Stimulated activated naive CD4-positive, alpha-beta T cell (primary cell): ENCODE measurements at places on chromosomes 12 and 14.

DNA sequence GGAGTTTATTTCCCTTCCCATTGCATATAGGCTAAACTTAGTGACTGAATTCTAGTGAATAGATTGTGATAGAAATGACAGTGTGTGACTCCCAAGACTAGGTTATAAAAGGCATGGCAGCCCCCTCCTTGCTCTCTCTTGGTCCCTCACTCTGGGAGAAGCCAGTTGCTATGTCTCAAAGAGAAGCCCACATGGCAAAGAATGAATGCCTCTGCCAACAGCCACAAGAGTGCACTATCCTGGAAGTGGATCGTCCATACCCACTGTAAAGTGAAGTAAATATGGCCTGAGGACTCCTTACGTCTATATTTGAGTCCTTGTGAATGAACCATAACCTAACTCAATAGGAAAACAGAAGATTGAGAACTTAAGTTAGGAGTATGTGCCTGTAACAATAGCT, 35.4 kb upstream of the HMGA2 start:
- no peak for DNase-seq

GRCh38 chr12:124827588-124828184, 36.0 kb downstream of the SCARB1 start:
- no peak for DNase-seq

- DNase-seq, result no peak
These were observed 25.5 kb downstream of the CLECL1 start for GRCh38 chr12:9707356-9707755.

DNA sequence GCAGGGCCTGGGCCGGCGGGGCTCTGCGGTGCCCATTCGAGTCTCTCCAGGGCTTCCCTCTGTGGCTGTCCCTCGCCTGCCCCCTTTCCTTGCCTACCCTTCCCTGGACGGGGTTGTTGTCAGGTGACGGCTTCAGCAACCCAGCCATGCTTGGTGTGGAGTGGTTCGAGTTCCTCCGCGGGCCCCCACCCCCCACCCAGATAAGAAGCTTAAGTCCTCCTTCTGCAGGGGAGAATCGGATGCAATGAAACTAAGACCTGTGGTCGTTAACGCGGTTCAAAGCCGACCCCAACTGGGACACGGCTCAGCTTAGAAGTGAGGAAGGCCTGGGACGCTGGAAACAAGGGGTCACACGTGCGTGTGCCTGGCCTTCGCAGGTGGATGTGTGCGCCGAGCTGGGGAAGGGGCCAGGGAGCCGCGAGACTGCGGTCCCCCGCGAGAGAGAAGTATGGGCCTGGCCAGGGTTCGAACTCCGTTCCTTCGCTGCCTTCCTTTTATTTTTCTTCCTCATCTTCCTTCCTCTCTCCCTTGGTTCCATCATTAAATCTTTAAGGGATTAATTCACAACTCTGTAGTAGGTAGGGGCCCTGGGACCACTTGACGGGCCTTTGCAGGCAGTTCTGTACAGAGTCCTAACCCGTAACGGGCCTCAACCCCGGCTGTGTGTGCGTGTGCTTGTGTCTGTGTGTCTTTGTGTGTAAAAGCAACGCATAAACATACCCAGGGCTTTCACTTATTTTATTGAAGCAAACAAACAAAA, 3.5 kb downstream of the TTC6 start:
- no peak for DNase-seq

DNA sequence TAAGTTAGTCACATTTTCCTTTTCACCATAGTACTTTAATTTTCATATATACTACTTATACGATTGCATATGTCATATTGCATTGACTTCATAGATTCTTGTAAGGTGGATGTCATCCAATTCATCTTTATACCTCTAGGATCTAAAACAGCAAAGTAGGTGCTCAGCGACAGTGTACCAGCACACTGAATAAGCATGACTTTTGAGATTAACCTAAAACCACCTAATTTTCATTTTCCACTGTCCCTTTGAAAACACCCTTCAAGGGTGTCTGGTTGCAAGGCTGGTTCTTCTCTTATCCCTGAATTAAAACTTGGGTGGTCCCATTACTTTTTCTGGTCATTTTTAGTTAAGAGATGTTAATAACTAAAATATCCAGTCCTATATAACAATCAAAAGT, 4.4 kb downstream of the GPR19 start:
- DNase-seq, result no peak

- no peak for DNase-seq
These were observed 112.2 kb downstream of the SMOC1 start for GRCh38 chr14:69991422-69991821.

DNA sequence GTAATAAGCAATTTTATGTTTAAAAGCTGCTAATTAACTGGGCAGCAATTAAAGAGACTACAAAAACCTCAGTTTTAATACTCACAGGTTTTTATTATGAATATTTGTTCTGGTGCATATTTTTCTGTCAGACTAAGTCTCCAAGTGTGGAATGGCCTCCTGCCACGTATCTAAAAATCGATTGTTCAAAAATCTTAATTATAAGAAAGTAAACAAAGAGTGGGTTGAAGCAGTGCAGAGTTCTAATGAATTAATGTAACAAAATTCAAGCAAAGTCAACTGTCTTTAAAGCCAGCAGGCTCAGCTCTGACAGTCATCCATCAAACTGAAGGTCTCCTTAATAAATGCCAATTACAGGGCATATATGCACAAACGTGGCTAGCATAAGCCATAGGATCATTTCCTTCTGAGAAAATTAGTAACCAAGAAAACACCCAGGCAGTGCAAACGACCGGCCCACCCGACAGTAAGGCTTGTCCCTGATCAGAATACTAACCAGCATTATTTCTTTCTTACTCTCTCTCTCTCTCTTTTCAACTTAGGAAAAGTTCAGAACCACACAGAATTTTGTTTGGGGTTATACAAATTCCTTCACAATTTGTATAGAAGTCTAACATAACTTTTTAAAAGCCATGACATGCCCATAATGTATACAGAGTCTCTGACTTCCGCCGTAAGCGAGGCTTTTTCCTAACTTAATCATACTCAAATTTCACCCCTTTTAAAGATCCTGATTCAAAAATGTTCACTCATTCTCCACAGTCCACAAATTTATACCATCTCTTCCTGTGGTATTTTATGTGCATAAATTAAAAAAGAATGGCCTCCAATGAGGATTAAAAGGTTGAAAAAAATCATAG, 83.8 kb downstream of the SLC25A21 start:
- DNase-seq, result no peak

DNA sequence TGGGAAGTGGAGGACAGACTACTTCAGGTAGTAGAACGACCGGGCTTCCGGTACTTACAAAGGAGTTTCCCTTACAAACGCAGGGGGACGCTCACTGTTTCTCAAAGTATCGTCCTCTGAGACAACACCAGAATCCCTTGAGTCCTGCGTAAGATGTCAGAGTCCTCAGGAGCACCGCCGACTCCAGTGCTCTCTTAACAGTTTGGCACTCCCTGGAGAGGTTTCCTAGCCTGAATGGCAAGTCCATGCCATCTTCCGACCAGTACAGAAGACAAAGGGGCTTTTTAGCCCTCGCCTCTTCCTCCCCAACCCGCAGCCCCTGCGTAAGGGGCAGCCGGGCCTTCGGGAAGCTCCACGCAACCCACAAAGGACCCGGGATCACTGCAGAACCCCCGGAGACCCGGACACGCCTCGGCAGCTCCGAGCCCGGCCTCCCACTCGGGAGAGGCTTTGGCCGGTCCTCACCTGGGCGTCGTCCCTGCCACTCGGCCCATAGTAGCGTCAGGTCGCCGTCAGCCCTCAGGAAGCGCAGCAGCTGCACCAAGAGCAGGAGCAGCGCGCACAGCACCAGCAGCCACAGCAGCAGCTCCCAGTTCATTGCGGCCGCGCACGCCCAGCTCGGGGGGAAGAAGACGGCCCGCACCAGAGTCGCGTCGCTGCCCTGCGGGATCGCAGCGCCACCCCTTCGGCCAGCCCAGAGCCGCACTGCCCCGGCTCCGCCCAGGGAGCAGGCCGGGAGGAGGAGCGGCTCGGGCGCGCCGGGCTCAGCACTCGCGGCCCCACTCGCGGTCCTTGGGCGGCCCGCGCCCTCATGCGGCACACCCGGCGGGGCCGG, at the start of gene DHRS7:
TSS of gene DHRS7 (minus strand) at position 687 of the 835 bp plus-strand sequence. CDS start at position 598, 89 bp downstream.
- peak; percentile 27 for DNase-seq

DNA sequence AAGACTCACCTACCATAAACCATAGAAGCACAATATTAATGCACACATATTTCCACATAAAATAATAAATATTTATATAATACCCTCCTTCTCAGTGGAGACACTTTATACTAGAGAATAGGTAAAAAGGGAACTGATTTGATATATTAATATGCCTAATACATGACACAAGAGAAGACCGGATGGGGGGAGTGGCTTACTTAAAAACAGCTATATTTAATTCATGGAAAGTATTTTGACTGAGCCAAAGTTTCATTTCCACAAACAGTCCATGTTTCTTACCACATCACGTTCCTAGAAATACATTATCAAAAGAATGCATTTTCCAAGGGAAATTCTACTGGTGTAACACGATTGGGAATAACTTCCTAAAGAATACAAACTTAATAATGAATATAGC, 63.4 kb downstream of the ITPR2 start:
- DNase-seq, result no peak

- DNase-seq, result no peak
These were observed 136.8 kb downstream of the ADGRD1 start for GRCh38 chr12:131090274-131091210.

GRCh38 chr12:98533723-98534251, 18.4 kb downstream of the TMPO start:
- no peak for DNase-seq

DNA sequence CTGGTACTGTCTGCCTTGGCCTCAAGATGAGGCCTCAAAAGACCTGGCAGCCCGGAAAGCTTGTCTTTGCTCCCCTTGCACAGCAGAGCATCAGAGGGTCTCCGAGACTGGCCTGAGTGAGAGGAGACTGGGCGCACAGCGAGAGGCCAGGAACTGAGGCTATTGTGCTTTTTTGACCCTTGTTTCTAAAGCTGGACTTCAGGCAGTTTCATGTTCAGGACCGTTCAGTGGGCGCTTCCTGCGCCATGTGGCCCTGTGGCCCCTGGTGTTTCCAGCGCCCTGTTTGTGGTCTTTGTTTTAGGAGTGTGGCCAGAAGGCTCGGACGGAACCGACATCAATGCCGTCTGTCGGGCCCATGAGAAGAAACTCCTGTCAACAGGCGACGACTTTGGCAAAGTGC, 126.3 kb upstream of the EVL start:
- DNase-seq, result no peak

DNA sequence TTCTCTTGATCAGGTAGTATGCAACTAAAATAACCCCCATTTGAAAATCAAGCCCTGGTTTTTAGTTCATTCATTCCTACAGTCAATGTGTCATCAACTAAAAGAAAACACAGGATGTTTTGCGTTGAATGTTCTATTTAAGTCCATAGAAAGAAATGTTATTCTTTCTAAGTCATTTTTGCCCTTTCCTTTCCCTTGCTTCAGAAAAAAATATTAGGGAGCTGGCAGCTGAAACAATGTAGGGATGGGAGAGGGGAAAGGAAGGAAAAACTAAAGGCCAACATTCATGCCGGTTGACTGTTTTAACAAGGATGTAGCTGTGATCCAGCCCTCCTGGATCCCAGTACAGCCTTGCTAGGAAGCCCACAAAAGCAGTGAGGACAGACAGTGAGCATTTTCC, 155.1 kb downstream of the BTG1 start:
- DNase-seq, result no peak

DNA sequence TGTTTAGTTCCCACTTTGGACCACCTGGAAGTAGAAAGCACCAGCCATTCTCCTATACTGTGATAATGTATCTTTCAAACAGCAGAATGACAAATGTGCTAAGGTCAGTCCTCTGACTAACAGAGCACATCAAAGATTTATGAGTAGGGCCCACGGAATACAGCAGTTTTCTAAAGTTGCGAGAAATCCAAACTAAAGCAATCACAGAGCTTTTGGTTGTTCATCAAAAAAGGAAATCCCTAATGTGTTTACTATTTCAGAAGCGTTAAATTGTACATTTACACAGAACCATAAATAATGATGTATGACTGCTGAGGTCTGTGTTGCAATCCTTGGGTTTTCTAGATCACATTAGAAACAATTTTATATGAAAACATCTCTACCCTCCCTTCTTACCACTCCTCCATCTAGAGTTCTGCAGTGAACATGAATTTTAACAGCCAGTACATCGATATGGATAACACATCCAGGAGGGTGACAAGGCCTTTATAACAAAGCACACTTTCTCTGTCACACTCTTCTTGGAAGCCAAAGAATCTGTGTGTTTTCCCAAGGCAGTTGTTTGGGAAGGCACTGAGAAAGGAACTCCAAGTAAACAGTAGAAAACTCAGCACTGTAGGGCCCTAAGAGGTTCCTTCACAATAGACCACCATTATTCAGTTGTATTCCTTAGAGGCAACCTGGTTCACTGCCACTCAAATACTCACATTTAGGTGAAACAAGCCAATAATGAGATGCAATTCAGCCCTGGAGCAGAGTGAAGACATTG, 7.3 kb downstream of the KITLG start:
- DNase-seq, result no peak

GRCh38 chr14:63200767-63201166, 3.5 kb upstream of the RHOJ start:
- DNase-seq, result no peak

DNA sequence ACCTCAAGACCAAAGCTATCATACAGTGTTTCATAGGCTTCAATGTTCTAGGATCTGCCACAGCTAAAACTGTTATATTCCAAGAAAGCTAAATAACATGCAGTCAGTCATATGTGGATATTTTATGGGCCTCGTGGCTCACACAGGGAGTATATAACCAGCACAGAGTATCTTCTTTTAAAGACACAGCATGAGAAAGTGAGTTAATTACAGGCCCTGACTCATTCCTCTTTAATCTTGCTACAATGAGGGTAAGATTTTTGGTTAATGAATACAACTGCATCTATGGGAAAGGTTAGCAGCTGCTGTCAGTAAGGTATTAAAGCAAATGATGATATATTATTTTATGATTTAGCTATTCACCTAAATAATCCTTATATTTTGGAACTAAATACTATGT, 111.0 kb downstream of the TRAFD1 start:
- DNase-seq, result no peak

DNA sequence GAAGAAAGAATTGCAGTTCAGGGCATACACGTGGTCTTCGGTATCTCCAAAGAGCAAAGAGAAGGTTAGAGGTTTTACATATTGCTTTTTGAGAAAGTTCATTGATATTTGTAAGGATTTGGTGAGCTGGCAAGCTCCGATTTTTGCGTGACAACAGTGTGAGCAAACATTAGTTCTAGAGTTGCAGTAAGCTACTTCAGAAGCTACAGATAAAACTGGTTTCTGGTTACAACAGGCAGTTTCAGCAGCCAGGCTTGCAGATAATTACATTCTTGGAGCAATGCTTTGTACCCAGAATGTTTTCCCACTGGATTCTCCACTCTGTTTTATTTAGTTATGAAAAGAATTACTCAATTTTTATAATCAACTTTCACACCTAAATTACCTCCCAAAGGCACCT, 28.2 kb downstream of the KLRK1 start:
- no peak for DNase-seq
